DMS79 treated with DMSO at 0.1 percent for 48 hours (cell line): ENCODE measurements at places on chromosomes 12 and 14.

DNA sequence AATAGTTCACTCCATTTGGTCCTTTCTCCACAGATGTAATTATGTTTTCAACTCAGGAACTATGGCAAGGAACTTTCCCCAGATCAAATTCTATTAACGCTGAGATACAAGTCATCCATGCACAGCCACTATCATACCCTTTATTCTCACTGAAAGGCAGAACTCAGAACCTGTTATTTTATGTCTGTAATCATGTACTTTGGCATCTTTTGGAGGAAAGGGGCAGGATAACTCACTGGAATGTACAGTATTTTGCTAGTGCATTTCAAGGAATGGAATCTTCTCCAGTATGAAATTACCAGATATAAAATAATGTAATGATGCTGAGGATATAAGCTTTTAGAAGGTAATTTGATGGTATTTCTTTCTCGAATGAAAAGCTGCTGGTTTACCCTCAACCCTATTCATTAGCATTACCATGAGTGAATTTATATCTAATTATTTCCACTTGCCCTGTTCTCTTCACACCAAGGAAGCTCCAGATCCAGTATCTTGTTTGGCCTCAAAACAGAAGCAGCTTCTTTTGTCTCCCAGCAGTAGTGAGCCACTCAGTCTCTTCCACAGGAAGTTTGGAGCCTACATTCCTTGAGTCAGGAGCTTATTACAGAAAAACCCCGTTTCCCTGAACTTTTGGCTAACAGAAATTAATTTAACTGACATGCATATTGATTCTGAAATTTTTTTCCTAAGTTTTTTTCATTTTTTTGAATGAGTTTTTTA, 10.0 kb upstream of the AMHR2 start:
- no peak for DNase-seq

- DNase-seq: no peak
Measured at GRCh38 chr14:100523131-100523842, 63.9 kb downstream of the BEGAIN start.

DNA sequence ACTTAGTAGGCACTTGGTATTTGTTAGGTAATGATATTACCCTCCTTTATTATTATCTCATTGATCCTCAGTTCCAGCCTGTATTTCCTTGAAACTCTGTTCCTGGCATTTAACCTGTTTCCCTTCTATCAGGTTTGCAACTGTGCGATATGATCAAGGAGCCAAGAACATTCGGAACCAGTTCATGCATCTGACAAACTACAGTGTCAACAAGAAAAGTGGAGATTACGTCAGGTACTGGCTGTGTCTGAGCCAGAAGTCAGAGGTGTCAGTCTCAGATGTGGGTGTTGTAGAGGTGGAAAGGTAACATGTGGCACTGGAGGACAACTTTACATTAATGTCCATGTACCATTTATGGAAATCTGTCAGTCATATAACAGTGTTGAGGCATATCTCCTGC, 56.7 kb downstream of the TTLL5 start:
- DNase-seq: no peak

DNA sequence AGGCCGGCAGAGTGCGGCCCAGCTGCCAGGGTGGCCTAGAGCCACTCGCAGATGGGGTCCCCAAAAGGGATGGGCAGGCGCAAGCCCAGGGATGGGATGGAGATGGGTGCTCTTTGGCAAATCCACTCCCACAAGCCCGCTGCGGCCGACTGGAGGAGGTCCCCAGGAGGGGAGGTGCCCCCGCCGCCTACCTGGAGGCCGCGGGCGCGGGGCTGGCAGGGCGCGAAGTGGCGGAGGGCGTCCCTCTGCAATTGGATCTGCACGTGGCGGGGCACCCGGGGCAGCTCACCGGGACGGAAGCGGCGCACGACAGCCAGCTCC, 730 bp downstream of the PPP1R3E start:
- DNase-seq: no peak

DNA sequence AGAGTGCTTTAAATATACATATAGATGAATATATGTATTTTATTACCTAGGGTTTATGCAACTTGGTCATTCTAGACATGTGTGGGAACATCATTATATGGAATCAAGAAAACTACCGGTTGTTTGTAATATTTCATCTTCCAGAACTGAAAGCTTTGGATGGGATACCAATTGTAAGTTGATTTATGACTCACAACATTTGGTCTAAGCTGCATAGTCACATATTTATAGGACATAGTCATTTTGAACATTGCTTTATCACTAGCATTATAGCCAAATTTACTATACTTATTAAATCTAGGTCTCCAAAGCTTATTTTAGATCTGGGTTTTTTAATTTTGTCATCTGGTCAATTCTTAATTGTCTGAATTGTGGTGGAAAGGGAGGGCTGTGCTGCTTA, 83.7 kb upstream of the PCNX4 start:
- DNase-seq: no peak

DNA sequence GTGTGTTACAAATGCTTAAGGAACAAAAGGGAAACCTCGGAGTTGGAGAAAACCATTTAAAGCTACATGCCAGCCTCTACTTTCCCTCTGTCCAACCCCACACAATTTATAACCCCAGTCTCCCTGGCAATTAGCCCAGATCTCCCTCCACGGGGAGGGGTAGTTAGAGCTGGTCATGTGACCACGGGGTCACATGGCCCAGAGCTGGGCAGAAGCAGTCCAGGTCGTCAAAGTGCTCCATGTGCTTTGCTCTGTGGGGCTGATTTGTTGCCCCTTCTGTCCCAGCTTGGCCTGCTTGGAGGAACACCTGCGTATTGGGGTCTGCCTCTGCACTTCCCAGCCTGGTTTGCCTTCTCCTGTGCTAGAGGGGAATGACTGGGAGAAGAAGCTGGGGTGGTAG, 219.1 kb downstream of the RBM19 start:
- no peak for DNase-seq

DNA sequence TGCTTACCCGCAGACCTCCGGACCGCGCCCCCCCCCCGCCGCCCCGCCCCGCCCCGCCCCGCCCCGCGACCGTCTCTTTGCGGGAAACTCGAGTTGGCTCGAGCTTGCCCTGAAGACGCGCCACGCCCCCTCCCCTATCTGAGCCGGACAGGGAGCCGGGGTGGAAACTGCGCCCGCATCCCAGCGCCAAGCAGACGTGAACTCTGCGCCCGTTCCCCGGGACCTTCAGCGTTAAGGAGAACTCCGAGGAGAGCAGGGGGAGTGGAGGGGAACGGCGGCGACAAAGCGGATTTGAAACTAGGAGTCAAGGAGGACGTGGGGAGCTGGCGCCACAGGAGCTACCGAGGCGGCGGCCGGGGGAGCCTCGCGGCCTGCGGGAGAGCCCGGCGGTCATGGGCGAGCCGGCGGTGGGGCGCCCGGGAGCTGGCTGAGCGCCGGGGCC, at the start of gene KCNK13:
KCNK13 (plus strand) TSS at position 310 of the 442 bp plus-strand sequence. CDS start 212 bp downstream, outside the sequence.
- DNase-seq: peak; percentile 27

GRCh38 chr12:92650228-92650822, 52.5 kb upstream of the PLEKHG7 start:
- no peak for DNase-seq

DNA sequence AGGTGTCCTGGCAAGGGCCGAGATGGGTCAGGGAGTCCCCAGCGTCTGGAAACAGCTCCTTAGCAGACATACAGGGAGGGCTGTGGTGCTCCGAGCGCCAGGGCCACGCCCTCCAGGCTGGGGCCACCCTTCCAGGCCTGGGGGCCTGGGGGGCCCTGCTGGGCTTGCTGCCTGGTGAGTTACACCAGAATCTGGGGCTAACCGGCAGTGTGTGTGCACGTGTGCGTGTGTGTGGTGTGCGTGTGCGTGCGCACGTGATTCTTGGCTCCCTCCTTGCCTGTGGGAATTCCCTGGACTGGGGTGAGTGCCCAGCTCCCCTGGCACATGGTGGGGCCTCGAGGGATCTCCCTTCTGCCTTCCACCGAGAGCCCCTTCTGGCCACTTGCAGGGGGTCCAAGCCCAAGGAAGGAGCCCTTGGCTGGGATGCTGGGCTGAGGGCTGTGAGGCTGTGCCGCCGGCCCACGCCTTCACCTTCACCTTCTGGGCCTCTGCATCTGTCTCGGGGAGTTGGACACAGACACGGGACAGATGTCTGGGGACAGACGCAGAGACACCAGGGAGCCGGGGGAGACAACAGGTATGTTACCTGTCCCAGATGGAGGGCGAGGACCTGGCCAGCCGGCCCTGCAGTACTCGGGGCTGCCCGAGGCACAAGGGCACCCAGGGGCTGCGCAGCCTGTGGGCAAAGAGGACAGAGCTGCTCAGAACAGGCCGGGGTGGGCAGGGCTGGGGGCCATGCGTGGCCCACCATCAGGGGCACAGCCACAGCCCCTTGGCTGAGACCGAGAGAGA, 37.2 kb downstream of the BEGAIN start:
- DNase-seq: no peak

DNA sequence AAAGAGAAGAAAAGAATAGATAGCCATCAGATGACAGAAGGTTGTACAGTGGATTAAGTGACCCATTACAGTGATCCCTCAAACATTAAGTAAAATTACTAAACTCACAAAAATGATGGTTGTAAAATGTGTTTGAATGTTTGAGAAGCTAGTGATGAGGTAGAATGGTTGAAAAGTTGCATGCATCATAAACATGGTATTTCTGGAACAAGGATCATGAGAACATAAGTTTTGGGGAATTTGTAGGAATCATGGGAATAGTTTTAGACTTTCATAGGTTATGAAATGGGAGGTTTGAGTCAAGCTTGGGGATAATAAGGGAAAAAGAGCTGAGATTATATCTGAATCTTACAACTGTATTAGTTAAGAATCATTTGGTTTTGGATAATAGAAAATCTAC, 34.1 kb upstream of the NEDD1 start:
- no peak for DNase-seq

DNA sequence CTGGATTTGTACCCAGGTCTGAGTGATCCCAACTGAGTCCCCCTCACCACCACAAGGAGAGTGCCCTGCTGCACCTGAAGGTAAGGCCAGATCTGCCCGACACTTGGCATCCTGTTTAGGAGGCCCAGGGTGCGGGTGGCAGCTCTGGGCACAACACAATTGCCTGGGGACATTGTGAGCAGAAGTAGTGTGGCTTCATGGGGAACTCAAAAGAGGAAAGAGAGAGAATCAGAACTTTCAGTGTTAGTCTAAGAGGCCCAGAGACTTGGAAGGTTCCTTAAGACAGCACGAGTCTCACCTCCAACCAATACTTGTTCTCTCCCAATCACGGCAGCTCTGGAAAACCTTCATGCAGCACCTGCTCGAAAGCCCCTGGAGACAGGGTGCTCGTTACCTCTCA, 6.6 kb upstream of the SLC8B1 start:
- DNase-seq: no peak

- peak; percentile 95 for DNase-seq
Measured at GRCh38 chr14:89628521-89628920, 211.5 kb upstream of the FOXN3 start.

GRCh38 chr12:49541911-49542505, 3.2 kb downstream of the KCNH3 start:
- DNase-seq: no peak

GRCh38 chr12:11669348-11669747, 19.9 kb downstream of the ETV6 start:
- no peak for DNase-seq

- DNase-seq: no peak
Measured at GRCh38 chr12:131054345-131055092, 100.8 kb downstream of the ADGRD1 start.

DNA sequence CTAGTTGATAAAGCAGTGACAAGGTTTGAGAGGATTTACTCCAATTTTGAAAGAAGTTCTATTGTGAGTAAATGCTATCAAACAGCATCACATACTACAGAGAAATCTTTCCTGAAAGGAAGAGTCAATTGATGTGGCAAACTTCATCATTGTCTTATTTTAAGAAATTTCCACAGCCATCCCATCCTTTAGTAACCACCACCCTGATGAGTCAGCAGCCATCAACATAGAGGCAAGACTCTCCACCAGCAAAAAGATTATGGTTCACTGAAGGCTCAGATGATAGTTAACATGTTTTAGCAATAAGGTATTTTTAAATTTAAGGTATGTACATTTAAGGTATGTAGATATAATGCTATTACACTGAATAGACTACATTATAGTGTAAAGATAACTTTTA, 122.1 kb upstream of the ARHGAP5 start:
- no peak for DNase-seq

DNA sequence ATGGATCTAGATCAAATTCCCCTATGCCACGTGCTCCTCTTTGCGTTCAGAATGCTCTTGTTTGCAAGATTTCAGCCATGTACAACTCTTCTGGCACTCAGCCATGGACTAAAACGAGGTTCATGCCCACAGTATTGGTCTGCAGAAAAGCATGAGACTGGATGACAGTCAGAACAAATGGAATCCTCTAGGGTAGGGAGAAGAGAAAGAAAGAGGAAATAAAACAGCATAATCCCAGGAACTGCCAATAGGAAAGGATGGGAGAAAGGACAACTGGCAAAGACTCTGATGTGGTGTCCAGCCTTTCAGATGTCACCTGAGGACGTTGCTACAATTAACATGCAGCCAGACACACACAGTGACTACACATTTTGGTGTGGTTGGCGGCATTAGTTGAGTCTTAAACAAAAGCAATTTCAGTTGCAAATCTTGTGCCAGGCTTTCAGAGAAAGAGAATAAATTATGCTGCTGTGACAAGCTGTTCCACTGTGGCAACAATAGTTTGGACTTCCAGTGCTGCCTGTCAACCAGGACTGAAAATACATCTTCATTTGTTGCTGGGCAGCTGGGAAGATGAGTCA, 338.0 kb downstream of the RGS6 start:
- no peak for DNase-seq

DNA sequence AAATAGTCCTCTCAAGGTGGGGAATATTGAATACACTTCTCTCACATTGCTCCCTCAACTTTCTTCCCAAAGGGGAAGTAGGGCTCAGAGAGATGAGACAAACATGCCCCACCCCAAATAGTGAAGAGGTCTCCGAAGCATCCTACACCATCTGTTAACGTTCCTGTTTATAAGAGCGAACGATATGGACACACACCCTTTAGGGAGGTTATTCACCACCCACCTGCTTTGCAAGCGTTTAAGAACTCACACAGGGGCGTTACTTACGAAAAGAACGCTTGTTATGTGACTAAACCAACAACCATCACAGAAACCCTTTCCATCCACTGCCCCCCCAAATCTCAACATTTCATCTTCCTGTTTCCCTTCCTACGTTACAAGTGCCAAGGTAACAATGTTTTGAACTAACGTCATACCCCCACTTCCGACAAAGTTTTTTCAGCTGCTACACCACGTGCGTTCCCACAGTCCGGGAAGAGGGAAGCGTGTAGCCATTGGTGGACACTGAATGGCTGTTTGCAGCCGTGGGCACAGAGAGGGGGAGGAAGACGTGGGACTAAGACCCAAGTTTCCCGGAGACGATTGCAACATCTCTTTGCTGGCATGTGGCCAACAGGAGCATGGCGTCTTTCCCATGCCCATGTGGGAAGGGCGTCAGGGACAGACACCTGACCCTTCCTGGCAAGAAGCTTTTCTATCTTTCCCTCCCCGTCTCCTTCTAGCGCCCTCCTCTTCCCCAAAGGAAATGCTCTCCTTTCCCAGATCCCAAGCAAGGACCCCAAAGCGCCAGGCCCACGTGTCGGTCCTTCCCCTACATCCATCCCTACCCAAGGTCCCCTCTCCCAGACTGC, 1.2 kb downstream of the YBX3 start:
- no peak for DNase-seq

GRCh38 chr12:113852264-113852663, 113.9 kb downstream of the RBM19 start:
- DNase-seq: peak; percentile 20
